Stimulated activated CD8-positive, alpha-beta memory T cell treated with anti-CD3 and anti-CD28 coated beads, Interleukin-4, amount 100 ng/mL, for 1 hour (primary cell): ENCODE measurements at places on chromosomes 7 and 10.

GRCh38 chr7:34224281-34224680, 318.9 kb downstream of the BMPER start:
- DNase-seq = no peak

DNA sequence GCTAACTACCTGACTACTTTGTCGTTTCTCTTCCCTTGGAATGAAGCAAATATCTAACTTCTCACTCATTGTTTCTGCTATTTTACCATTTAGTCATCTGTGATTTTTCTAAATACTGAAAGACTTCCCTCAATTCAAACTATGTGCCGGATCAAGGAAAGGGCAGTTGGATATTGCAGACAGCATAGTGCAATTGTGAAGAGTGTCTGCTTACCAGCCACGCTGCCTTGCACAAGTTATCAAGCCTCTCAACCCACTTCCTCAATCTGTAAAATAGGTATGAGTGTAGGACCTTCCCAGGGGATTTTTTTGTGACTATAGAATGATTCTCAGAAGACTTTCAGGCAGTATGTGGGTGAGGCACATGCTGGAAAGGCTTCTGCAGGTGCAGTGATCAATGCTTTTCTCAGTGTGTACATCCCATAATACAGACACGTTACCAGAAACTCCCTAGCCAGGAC, 54.3 kb downstream of the EGFR start:
- no peak for DNase-seq

GRCh38 chr7:23235813-23236221, 10.8 kb upstream of the GPNMB start:
- no peak for DNase-seq

- DNase-seq = no peak
Measured at GRCh38 chr10:75137533-75138438, 26.3 kb downstream of the SAMD8 start.

- DNase-seq = no peak
Measured at GRCh38 chr7:55075464-55076021, 56.7 kb downstream of the EGFR start.

DNA sequence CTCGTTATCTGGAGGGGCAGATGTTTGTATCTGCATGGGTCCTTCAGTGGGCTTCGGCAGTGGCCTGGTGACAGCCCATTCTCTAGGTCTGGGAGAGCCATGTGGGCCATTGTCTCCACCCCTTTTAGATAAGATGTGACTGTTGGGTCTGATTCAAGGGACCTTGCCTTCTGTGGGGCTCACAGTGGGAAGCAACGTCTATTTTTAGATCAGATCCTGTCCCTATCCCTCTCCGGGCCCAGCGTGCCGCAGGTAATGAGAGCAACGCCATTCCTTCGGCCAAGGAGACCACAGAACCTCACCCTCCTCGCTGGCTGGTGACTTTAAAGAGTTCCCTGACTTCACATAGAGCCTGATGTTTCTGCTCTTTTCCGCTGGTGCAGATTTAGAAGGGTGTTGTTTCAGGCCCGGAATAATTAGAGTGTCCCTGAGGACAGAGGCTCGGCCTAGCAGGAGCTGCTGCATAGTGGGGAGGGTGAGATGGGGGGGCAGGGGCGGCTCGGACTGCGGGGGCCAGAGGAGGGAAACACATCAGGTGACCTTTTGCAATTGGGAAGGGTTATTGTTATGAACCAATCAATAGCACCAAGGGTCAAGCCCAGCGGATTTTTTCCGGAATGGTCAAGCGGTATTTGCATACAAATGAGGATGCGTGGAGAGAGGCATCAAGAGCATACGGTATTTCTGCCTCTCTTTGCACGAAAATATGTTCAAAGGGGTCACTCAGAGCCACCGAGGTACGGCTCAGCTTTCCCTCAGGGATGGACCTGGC, 503.0 kb upstream of the FOXK1 start:
- no peak for DNase-seq

- no peak for DNase-seq
Measured at GRCh38 chr7:96349572-96349971, 27.7 kb upstream of the SLC25A13 start.

- DNase-seq = no peak
Measured at GRCh38 chr10:29438271-29438670, 149.4 kb downstream of the LYZL1 start.

GRCh38 chr7:147771344-147771743, 819.2 kb upstream of the C7orf33 start:
- no peak for DNase-seq

DNA sequence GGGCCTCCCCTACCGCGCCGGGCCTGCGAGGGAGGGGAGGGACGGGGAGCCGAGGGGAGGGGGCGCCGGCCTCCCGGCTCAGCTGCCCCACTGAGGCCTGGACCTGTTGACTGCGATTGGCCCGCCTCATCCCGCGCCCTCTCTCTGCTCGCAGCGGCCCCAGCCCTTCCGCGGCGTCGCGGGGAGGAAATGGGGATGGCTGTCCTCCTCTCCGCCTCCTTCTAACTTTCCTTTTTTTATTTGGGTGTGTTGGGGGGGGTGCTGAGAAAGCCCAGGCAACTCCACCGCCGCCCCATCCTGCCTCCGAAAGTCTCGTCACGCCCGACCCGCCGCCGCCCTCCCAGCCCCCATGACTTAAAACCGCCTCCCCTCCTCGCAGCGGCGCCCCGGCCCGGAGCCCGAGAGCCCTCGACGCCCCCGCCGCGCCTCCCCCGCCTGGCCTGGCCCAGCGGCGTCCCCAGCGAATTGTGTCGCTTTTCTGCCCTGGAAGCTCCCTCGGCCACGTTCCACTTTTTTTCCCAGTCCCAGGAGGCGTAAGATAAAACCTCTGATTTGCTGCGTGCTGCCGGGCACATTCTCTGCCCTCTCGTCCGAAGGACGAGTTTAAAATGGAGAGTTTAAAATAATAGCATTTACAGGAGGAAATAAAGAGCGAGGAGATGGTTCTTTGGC, 842 bp upstream of the SKIDA1 start:
- no peak for DNase-seq

- DNase-seq = no peak
Measured at GRCh38 chr7:70736715-70737460, 395.1 kb upstream of the GALNT17 start.

DNA sequence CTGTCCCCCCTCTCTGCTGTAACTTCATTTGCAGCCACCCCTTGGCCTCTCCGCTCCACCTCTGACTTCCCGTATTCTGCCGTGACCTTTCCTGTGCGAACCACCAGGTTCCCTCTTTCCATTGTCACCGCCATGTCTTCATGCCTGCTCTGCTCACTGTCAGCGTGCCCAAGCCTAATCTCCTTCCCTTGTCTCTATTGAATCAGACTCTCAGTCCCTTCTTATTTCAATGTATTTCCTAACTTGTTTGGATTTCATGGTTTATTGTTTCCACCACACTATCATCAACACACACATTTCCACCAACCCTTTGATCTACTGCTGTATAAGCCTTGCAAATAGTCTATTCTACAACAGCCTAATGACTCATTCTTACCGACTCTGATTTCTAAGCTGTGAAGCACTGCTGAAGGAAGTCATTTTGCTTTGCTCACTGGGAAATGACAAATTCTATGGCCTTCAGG, 30.0 kb upstream of the INHBA start:
- DNase-seq = no peak

- DNase-seq = no peak
Measured at GRCh38 chr7:129807863-129808262, 144.9 kb downstream of the UBE2H start.
